ENCODE measurements at places on chromosomes 6 and 20.

DNA sequence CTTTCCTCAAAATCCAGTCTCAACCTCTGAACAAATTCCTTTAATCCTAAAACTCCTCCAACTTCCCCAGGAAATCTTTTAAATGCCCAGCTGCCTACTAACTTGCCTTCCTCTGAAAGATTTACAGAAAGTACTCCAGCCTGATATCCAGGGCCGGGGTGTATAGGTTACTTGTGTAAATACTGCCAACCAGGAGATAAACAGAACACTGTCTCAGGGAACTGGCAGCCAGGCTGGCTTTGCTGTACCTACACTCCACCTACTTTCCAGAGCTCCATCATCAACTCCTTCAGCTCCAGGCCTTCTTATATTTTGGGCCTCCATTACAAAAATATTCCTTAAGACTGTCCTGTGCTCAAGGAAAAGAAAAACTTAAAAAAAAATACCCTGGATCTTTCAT lies 85.9 kb downstream of the CEP162 start:
- DNase-seq = no peak

- DNase-seq = no peak
Measured at GRCh38 chr6:14337152-14337551, 219.6 kb downstream of the CD83 start.

DNA sequence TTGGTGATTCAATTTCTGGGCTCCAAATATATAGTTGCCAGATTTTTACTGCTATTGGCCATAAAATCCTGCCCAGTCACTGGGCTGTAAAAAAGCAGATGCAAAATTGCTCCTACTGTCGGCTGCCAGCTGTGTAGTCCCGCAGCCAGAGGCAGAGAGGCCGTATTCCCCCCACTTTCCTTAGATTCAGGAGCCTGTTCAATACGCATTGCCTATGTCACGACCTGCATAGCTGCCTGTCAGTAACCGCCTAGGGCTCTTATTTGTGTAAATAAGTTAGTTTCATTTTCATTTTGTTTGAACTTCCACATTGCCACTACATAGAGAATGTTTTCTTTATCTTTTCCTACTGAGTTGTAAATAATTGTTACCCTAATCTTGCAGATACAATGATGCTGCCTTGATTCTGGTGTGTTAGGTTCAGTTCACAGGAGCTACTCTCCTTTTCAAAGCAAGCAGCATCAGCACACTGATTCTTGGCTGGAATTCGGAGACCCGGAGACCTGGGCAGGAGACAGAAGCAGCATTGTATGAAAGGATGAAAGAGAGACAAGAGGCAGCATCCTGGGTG lies 46.0 kb upstream of the UST start:
- no peak for DNase-seq

DNA sequence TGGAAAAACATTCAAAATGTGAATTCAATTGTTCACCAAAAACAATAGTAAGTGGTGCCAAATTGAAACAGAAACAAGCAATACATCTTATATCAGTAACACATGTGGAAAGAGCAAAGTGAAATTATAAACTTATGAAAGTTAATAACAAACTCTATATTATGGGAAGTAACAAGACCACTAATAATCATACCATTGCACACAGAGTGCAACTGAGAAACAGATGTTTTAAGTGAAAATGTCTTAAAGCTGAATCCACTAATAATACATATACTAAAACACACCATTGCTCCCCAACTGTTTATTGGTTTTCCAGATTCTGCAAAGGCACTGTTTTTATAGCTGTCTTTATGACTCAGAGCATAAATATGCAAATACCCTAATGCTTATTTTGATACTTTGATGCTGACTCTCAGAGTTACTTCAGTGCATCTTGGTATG lies 292.3 kb downstream of the RFPL4B start:
- no peak for DNase-seq

GRCh38 chr6:38305995-38306681 lies 333.6 kb downstream of the BTBD9 start:
- no peak for DNase-seq

DNA sequence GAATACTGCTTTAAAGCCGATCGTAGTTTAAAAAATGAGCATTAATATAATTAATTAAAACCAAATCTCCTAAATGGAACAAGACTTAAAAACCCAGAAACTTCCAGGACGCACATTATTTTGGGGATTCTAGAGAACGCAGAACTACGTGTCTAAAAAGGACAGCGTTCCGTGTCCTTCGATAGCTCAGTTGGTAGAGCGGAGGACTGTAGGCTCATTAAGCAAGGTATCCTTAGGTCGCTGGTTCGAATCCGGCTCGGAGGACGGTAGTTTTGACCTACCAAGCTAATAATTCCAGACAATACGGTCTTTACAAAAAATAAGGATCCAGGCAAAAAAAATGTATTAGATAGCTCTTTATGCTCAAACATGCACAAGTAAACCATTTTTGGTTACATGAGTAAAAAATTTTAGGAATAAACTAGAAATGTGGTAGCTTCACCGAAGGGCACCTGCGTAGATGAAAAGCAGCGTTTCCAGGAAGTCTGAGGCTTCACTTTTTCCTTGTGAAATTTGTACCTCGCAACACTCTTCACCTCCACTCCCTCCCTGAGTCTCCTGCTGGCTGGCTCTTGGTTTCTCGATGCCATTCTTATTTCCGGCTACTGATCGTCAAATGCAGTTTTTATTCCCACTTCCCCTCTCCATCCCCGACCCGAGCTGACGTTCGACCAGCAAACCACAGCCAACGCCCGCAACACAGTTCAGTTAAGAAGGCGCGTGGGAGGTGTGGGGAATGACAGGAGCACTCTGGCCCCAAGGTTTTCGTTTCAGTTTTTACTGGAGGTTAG lies 19.6 kb upstream of the ABT1 start:
- DNase-seq = peak; percentile 79

GRCh38 chr6:18823782-18824386 lies 436.7 kb downstream of the RNF144B start:
- peak; percentile 67 for DNase-seq

DNA sequence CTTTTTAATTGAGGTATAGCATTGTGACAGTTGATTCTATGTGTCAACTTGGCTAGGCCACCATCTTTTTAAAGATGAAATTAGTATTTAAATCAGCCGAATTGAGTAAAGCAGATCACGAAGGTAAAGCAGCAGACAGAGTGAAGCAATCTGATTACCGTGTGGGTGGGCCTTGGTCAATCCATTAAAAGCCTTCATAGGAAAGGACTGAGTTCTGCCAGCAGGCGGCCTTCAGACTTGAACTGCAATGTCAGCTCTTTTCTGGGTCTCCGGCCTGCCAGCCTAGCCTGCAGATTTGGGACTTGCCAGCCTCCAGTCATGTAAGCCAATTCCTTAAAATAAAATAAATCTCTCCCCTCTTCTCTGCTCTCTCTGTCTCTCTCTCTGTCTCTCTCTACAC lies 22.4 kb upstream of the TGM2 start:
- DNase-seq = peak; percentile 60

DNA sequence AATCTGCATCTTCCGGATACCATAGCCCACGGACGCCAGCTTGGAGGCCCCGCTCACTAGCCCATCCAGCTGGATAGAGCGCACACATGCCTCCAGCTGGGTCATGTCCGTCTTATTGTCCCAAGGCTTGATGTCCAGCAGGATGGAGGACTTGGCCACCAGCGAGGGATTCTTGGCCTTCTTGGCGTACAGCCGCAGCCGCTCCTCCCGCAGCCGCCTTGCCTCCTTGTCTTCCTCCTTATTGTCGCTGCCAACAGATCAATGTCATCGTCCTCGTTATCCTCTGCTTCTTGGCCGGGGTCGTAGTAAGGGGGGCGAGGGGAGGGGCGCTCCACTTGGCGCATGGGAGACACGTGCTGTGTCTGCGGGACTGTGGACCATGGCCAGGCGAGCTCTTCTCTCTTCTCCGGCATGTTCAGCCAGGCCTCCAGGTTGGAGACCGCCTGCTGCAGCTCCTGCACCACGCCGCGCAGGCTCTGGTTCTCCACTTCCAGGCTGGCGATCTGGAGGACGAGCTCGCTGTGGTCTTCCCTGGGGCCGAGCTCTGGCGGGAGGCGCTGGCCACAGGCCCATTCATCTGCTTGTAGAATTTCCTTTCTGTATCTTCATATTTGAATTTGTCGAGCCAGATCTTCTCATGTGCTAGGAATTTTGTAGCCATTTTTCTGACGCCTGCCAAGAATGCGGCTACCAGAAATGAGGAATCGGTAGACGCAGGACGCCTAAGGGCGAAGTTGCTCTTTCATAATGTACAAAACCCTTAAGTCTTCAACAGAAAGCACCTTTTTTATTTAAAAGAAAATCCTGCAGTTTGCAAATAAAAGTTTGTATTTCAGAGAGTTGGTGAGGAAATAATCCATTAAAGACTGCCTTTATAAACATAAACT lies 60.1 kb upstream of the PTPRK start:
- no peak for DNase-seq

- no peak for DNase-seq
Measured at GRCh38 chr20:53574819-53575218, 18.8 kb downstream of the ZNF217 start.

DNA sequence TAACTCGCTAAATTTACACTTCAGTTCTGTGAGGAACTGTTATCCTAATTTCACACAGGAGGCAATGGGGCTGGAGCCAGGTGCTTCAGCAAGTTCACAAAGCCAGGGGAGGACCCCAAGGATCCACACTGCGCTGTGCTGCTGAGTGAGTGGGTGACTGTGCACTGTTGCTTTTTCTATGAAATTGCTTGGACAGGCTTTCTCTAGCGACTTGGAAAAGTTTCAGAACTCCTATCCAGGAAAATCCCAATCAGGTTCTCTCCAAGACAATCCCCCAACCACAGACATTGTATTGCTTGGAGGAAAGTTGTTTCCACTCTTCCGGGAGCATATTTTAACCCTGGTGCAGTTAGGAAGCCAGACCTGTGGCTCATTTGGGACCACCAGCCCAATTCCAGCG lies 175.9 kb upstream of the CST7 start:
- DNase-seq = no peak

DNA sequence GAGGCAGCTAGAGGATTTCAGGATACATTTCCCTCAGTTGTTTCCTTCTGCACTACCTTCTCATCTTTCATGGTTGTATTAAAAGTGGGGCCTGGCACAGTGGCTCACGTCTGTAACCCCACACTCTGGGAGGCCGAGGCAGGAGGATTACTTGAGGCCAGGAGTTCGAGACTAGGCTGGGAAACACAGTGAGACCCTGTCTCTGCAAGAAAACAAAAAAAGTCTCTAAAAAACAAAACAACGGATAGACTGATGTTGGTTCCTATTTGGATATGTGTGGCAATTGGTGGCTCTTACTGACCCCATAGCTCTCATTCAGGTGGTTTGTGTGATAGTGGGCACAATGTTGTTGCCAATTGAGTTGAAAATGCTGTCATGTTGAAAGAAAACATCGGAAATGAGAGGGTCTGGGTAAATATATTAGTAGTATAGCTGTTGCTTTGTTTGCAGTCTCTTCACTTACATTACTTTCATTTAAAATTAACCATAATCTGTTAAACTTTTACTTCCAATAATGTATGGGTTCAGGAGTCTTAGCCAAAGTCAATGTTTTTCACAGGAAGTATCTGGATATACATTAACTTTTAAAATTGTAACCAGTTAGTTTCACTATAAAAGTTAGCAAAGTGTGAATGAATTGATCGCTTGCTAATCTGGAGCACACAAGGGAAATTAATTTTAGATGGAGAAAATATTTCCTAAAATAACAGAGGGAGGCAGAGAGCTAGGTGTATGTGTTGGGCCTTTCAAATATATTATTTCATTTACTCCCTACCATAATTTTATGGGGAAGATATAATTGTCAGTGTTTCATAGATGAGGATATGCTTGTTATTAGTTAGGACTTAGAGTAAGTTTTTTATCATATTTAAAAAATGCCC lies 31.1 kb downstream of the UTRN start:
- no peak for DNase-seq

DNA sequence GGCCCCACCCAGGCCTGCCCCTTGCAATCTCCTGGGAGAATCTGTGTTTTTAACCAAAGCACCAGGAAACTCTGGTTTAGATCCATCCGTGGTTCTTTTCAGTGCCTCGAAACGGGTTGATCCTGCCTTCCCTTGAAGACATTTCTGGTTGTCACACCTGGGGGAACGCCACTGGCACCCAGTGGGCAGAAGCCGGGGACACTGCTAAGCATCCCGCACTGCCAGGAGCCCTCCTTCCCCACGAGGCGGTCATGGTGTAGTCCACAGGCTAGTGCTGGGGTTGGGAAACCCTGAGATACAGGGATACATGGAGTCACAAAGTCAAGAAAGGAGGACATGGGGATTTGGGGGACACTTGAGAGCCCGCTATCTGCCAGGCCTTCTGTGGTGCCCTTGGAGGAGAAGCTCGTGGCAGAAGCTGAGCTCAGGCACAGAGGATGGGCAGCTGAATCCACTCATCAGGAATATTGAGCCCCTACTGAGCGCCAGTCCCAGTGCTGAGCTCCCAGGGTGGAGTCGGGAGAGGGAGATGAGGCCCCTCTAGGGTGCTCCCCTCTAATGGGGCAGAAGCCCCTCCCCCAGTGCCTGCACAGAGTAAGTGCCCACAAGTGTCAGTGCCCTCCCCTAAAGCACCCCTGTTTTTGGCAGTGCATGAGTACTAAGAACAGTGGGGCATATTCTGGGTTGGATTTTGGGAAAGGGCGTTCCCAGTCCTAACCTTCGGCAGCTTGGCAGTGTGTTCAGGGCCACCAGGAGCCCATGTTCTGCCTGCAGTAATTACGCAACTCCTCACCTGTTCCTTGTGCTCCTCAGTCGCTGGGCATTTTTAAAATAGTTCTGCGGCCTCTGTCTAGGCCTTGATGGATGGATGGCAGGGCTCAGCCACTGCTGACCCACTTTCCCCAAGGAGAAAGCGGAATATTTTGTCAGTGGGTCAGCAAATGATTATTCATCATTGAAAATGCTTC lies 25.6 kb upstream of the PHACTR3 start:
- DNase-seq = no peak

- DNase-seq = no peak
Measured at GRCh38 chr6:80182308-80182707, 75.8 kb downstream of the BCKDHB start.

DNA sequence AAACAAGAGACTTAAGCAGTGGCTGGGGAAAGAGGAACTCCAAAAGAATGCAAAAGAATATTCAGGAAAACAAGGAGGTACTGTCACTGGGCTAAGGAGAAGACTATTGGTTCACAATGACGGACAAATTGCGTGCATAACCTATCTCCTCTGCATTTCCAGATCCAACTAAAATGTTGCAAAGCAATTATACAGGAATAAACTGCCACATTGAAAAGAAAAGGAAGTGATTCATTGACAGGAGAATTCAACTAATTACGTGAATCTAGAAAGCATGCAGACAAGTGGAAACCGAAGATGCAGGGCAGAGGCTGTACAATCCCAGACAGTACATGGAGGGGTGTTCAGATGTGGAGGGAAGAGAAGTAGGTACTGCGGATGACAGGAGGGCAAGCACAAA lies 152.8 kb upstream of the RIPOR2 start:
- no peak for DNase-seq

DNA sequence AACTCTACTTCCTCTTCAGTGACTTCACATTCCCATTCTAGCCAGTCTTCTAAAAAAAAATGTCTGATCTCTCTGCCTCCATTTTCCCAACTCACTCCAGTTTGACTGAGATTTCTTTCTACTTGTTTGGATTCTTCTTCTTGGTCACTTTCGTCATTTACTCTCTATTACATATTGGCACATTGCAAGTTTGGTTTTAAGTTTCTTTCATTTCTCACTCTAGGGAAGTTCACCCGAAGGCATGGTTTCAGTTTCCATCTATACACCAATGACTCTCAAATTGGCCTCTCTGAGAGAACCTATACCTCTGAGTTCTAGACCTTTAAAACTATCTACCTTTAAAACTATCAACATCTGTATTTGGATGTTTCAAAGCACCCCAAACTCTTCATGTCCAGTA lies 51.3 kb downstream of the CD109 start:
- DNase-seq = no peak

- no peak for DNase-seq
Measured at GRCh38 chr6:133408543-133408942, 167.4 kb downstream of the EYA4 start.
